H7 (cell line): ENCODE measurements at places on chromosomes 4 and X.
A peak's percentile ranks its signal among the peaks of the same experiment; 100 is the strongest.

GRCh38 chrX:12844319-12844718 lies 22.6 kb upstream of the TLR7 start:
- DNase-seq: no peak

DNA sequence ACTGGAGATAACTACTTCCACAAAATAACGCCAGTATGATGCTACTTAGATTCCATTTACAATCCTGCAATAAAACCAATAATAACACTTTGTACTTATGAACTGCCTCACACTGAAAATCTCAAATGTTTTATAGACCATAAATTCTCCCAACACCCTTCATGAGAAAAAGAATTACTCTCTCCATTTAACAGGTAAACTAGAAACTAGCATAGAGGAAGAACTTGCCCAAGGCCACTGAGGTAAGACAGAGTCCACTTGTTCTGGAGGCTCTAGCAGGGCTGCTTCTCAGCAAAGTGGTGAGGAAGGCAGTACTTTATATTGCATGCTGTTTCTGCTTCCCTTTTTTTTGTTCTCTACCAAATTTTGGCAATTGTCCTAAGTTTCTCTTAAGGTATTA lies 11.5 kb upstream of the BMP3 start:
- no peak for DNase-seq

GRCh38 chrX:51608766-51609165 lies 9.9 kb downstream of the CENPVL3 start:
- no peak for DNase-seq

DNA sequence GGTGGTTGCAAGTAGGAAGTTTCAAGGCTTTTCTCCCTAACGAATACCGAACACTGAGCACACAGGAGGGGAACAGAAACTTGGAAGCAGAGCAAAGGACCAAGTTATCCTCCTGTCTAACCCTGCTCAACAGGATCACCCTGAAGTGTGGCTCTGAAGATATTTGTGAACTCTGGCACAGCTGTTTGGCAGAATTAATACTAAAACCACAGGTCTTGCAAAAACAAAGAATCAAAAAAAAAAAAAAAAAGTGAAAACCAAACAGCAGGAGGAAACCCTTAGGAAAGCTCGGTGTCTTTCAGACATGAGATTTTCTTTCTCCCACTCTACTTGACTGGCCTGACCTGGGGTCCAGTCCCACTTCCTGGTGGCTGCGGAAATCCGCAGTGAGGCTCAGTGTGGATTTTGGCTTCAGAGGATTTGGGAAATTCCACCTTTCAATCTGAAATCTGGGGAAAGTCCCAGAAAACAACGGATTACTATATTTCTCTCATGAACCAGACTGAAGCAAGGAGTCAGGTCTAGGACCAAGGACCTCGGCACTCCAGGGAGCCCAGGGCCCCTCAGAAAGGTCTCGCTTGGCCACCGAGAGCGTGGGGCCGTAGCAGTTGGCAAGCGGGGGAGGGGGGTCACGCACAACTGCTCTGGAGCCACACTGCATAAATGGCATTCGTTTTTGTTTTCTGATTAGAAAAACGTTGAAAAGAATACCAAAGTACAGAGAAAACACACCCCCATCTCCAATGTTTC lies 867 bp downstream of the TIFA start:
- peak; percentile 35 for DNase-seq

GRCh38 chr4:145484225-145484846 lies 2.7 kb downstream of the SMAD1 start:
- no peak for DNase-seq

DNA sequence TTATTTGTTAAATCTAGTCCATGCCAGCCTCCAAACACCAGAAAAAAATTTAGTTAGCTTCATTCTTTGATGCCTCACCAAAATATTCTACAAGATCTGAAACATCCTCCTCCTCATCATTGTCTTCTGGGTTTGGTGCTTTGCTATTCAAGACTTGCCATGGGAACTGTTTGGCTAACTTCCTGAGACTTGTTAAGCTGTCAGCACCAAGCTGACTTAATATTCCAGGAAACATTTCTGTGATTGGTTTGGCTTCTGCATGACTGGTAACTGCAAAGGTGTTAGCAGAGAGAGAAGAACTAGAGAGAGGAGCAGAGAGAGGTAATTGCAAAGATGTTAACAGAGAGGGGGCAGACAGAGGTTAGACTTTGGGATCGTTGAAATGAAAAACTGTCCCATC lies 101.3 kb downstream of the PALLD start:
- DNase-seq: no peak

DNA sequence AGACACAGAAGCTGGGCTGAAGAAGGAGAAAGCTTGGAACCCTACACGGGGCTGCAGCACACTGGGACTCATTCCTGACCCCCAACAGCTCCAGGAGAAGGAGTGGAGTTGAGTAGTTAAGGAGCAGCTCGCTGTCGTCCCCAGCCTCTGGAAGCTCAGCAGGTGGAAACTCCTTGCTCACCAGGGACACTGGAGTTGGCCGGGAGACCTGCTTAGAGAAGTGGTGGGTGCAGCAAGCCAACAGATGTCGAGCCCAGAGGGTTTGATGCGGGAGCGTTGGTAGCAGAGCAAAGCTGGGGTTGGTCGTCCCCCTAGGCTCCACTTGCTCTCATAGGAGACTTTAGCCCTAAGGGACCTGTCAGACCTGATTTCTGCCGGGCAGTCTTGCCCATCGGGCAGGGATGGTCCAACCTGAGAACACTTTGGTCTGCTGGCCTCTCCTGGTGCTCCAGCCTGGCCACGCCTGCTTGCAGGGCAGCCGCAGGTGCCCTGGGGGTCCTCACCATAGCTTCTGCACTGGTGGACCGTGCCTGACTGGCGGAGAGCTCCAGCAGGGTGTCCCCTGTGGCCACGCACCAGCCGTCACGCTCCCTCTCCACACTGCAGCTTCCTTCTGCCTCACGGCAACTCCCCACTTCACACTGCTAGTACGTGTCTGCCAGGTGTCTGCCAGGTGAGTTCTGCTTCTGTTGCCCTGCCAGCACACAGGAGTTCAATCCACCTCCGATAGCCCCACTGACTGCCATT lies 353.7 kb downstream of the GASK1B start:
- no peak for DNase-seq

DNA sequence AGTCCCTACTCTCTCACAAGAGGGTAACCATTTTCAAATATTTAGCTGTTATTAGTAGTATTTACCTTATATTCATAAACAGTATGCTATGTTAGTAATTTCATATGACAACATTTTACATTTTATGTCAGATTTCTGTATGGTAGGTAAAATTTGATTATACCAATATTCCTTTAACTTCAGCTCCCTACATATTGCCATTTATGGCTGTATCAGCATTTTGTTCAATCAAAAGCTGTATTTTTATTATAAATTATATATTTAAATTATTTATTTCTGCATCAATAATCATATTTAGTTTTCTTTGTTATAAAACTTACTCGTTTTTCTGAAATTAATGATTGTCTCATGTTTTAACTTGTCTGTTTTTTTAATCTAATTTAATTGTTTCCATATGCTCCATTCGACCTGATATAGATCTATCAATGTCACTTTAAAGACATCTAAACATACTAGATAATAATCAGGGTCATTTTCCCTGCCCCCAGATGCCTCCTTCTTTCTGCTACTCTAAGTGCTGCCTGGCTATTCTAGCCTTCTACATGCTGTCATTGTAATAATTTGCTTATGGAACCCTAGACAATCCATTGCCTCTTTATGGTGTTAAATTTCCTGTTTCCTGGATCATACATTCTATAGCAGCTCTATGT lies 1976.7 kb upstream of the ADGRL3 start:
- DNase-seq: no peak

GRCh38 chrX:2589186-2590020 lies 88.6 kb upstream of the DHRSX start:
- no peak for DNase-seq

DNA sequence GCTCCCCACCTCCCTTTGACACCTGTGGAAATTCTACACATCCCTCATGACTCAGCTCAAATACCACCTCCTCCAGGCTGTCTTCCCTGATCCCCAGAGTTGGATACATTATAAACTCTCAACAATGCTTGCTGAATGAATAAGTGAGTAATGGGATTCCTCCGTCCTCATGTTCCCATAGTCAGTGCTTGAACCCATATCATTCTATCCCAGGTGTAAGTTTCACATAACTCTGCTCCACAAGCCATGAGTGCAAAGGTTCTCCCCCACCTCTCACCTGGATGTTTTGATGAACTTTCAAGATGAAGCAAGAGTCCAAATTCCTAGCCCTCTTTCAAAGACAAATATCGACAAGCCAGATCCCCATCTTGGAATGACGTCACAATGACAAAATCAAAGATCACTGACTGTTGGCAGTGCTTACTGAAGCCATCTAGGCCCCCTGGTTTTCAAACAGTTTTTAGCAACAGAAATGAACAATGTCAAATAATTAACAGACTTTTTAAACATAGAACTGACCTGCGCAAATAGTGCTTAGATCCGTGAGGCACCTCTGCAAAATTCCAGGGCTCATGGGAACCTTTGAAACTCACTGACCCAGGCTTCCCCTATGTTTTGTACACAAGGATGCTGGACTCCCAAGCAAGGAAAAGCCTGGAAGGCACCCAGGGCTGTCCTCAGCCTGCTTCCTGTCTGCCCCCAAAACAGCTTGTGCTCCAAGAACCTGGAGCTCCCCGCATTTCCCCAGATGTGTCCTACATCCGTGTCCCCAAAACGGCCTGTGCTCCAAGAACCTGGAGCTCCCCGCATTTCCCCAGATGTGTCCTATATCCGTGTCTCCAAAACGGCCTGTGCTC lies 4.0 kb downstream of the SLC2A9 start:
- no peak for DNase-seq

DNA sequence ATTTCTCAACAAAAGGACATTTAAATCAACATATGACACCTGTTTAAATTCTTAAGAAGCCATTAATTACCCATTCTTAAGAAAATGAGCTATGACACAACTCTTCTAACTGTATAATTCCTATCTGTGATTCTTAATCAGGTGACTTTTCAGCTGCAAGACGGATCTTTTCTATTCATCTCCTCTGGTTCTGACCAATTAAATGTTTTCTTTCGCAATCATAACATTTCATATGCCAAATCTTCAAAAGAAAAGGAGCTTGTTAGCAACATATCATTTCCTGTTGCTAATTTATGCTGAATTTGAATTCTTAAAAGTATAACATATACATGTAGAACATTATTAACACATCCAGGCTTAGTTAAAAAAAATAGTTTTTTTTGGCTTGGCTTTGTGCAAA lies 62.5 kb downstream of the SEL1L3 start:
- DNase-seq: no peak

DNA sequence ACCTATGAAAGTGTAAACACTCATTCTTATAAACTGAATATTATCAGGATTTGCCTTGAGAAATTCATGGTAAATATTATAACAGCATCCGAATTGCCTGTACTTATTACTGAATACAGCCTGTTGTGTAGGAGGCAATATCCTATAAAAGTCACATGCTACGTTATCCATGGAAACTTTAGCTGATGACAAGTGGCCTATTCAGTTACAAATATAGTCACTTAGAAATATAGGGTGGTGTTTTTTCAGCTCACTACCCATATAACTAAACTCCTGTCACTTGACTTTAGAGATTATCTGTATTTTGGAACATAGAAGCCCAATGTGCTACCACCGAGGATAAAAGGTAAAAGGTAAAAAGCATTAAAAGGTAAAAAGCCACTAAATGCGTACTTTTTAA lies 493.4 kb downstream of the INPP4B start:
- DNase-seq: no peak

- no peak for DNase-seq
Measured at GRCh38 chr4:64022560-64022959, 386.7 kb downstream of the TECRL start.

GRCh38 chr4:38664706-38665401 lies 855 bp downstream of the KLF3 start:
- peak; percentile 82 for DNase-seq

DNA sequence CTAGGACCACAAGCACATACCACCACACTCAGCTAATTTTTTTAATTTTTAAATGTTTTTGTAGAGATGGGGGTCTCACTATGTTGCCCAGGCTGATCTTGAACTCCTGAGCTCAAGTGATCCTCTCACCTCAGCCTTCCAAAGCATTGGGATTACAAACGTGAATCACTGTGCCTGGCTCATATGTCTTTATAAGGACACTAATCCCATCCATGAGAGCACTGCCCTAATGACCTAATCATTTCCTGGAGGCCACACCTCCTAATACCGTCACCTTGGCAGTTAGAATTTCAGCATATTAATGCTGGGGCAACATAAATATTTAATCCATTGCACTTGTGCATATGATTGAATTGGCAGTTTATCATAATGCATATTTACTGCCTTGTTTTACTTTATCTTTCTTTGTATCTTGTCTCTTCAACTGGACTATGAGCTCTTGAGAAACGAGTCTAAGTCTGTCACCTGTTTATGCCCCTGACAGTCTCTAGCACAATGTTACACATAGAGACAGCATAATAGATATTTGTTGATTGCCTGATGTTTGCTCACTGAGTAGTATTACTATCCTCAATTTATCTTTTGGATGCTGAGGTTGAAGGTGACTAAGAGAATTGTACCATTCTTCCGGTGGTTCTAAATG lies 172.0 kb downstream of the AASDH start:
- DNase-seq: no peak

GRCh38 chr4:100982345-100982744 lies 365.0 kb downstream of the PPP3CA start:
- DNase-seq: no peak

DNA sequence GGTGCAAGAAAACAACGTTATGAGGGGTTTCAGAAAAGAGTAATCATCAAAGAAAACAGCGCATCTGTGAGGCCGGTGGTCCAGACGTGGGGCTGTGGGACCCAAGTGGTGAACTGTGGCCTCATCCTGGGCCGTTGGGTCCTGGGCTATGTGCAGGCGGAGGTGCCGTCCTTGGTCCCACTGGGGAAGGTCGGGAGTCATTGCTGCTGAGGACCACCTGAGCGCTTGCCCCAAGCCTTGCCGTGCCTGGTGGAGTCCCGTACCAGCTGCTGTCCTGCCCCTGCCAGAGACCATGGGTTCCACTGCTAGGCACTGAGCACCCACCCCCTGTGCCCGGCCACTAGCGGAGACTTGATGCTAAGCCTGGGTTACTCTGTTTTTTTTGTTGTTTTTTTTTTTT lies 25.5 kb upstream of the UVSSA start:
- peak; percentile 55 for DNase-seq

- no peak for DNase-seq
Measured at GRCh38 chrX:9538544-9539045, 73.7 kb downstream of the TBL1X start.

GRCh38 chr4:160299608-160300007 lies 1196.7 kb downstream of the RAPGEF2 start:
- no peak for DNase-seq

GRCh38 chr4:107893171-107894137 lies 37.9 kb upstream of the CYP2U1 start:
- DNase-seq: no peak

DNA sequence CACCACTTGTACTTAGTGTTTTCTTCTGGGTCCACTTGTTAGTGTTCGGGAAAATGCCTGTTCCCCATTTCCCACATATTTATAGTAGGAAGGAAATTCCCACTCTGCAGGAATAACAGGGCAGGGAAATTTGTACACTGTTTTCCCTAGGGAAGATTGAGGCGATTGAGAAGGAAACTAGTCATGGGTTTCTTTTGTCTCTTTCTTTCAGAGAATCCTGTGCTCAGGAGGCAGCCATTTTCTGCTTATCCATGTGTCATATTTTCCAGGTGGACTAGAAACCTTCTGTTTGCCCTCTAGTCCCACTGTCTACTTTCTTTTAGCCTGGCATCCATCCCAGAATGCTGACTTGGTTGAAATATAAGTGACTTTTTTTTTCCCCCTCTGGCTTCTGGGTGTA lies 299.1 kb upstream of the ANKRD50 start:
- no peak for DNase-seq

GRCh38 chr4:97216046-97216445 lies 927.2 kb downstream of the STPG2 start:
- no peak for DNase-seq
